Vagina (tissue), 2 donors: ENCODE measurements at places on chromosomes 5 and 9. TPM values are rescaled to one million over a fixed set of nuclear protein-coding genes. Genes with fewer than 3 reads are reported as not detected.

- H3K4me3 ChIP-seq: no peak overlapping the region
- DNase-seq: no peak
- H3K4me1 ChIP-seq: peaks cover 10% of the 10 kb centered on the region
Measured at GRCh38 chr5:146344155-146345118, 5.8 kb downstream of the POU4F3 start.

GRCh38 chr5:142520885-142521284, 165.0 kb downstream of the FGF1 start:
- H3K36me3 ChIP-seq: no peaks in the 10 kb centered on the region
- H3K4me3 ChIP-seq: no peak overlapping the region
- H3K27ac ChIP-seq: no peak overlapping the region
- H3K27me3 ChIP-seq: no peaks in the 10 kb centered on the region
- no peaks in the 10 kb centered on the region for H3K4me1 ChIP-seq

Gene HK3
- 7.4 TPM for total RNA-seq

Gene MOB3B
- 11.0 TPM for total RNA-seq

Gene ARHGEF39
- total RNA-seq: 1.2 TPM

Gene FOXD4L3
- 0.49 TPM for total RNA-seq
